A549 treated with Hydrocortisone at 1 μM for 4 hours (cell line): ENCODE measurements at places on chromosomes 2 and 18. TPM values are rescaled to one million over a fixed set of nuclear protein-coding genes. Genes with fewer than 3 reads are reported as not detected.

Gene SOX11
- not detected in 5 replicates for total RNA-seq

Gene UGT1A10
- total RNA-seq = 0.08 to 0.09 TPM in 2 of 5 replicates, not detected in the others

Gene MYOM1
- 0.09 to 0.41 TPM (median 0.15 TPM) in 5 replicates for total RNA-seq

Gene PPP4R3B
- total RNA-seq = 26.4 to 36.8 TPM (median 31.0 TPM) in 5 replicates

Gene SERPINB5
- 0.13 to 0.45 TPM (median 0.17 TPM) in 5 replicates for total RNA-seq
